ENCODE measurements at places on chromosomes 2 and 18.

DNA sequence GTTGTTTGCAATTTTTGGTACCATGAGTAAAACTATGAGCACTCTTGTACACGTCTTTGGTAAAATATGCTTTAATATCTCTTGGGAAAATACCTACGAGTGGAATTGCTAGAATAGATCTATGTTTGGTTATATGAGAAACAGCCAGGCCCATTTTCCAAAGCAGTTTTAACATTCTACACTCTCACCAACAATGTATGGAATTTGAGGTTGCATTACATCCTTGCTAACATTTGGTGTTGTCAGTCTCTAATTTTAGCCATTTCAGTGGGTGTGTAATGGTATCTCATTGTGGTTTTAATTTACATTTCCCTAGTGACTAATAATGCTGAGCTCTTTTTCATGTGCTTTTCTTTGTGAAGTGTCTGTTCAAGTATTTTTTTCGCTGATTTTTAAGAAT lies 118.9 kb upstream of the TCF4 start:
- no peak for DNase-seq

GRCh38 chr2:52961403-52961802 lies 806.2 kb upstream of the CHAC2 start:
- DNase-seq = no peak

DNA sequence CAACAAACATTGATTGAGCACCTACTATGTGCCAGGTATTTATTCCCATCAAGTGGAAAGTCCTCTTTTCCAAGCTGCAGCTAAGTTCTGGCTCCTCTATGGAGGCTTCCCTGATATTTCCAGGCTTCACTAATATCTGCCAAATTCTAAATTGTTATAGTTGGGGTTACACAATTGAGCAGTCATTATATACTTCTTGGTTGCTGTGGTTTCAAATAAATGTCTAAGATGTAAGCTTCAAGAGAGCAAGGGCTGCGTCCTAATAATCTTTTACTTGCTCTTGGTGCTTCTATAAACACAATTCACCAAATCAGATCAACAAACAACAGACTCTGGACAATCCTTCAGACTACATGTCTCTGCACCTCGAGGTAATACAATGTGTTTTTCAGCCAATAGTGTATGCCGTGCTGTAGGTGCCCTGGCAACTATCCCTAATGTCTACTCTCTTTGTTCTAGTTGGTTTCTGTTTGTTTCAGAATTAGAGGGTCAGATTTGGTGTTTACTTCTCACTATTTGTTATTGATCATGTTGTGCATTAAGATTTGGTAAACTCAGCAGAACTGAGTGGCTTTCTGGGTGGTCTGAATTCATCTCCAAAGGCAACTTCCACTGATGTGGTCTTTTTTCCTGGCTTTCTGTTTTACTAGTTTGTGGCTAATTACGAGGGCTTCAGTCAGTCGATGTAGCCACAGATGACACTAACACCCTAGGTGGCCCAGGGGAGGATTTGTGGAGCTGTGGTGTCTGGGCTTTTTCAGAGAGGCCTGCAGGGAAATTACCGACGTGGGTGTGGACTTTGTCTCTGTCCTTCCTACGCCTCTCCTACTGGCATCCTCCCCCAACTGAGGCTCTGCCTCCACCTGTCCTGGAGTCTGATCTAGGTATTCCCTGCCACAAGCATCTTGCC lies 50.4 kb downstream of the CDCA7 start:
- no peak for DNase-seq

GRCh38 chr2:109352056-109352897 lies 223.3 kb downstream of the SH3RF3 start:
- DNase-seq = no peak

GRCh38 chr18:56391931-56392590 lies 246.3 kb downstream of the TXNL1 start:
- no peak for DNase-seq

DNA sequence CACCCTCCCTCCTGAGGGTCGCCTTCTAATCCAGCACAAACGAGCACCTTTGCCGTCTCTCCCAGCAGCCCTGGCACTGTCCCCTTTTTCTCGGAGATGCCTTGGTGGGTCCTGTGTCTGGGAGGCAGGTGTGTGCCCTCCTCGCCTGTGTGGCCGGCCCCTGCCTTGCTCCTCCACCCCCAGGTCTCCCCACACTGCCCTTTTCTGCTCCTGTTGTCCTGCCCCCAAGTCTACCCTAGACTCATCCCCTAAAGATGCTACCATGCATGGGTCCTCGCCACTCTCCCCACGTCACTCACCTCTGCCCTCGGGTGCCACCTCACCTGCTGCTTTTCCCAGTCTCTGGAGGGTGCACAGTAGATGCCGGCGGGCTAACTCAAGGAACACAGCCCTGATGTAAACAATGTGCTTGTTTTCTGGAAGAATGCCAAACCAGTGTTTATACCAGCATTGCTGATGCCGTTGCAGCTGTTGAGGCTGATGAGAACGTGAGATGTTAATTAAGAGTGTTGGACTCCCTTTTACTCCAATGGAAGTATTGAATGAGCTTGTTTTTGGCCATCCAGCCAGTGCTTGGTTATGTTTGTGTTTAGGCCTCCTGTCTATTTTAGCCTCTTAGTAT lies 223.1 kb downstream of the AGAP1 start:
- DNase-seq = no peak

GRCh38 chr2:174492963-174493431 lies 6.2 kb upstream of the GPR155 start:
- DNase-seq = peak; percentile 37

DNA sequence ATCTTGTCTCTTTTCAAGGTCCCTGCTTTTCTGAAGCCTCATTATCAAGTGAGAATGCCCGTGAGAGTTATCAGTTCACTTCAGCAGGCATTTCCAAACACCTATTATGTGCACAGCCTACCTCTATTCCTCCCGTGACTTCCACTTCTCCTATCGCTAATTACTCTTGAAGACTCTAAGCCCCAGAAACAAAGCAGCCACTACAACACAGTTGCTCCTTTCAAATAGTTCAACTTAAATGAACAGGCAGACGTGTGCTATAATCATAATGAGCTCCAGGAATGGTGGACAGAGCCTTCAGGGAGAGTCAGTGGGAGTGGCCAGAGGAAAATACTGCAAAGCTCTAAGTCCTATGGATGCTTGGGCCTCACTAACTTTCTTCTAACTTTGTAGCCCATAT lies 159.0 kb downstream of the RDH14 start:
- DNase-seq = no peak

GRCh38 chr2:120798567-120799247 lies 63.0 kb downstream of the GLI2 start:
- DNase-seq = no peak

DNA sequence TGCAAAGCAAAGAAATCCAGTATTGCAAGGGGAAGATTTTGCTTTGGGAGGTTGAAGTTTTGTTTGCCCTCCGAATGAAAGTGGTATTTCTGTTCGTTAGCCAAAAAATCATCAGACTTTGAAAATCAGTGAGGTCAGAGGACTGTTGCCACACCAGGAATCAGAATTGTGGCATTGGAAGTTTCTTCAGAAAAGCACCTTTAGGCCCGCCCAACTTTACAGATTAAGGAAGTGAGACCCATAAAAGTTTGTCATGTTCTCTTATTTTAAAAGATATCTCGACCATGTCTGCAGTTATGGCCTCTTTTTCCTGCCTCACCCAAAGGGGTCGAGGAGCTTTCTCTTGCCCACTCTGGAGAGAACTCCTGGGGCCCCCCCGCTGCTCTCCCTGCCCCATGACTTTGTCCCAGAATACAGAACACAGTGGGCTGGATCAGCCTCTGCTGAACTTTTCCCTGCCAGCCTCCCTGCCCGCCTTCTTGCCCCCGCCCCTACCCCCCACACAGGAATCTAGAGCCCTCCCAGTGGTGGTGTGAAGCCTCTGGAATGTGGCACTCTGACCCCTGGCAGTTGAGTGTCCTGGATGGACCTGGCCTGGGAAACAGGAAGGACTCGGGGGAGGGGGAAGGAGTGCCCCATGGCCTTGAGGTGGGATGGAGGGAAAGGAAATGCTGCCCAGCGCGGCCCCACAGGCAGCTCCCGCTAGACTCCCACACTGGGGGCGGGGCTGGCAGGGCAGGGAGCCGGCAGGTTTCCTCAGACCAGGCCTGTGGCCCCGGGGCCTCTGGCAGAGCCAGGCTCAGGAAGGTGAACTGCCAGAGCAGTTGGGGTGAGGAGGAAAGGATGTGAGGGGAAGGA lies 25.3 kb downstream of the CRIM1 start:
- no peak for DNase-seq

DNA sequence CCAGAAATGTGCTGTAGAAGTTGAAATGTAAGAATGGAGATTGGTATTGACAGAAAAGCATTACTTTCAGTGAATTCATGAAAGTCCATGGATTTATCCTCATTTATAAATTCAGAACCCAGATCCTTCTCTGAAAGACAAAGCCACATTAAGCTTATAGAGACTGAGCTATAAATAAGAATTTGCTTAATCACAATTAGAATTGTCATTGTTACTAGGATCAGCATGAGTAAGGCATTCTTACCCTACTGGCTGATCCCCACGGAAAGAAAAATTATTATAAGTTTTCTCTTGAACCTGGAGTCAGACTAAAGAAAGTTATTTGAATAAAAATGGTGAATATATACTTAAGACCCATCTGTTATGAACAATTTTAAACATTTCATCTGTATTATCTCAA lies 199.2 kb upstream of the DTNA start:
- DNase-seq = no peak
